ENCODE measurements at places on chromosomes 2 and 18.

DNA sequence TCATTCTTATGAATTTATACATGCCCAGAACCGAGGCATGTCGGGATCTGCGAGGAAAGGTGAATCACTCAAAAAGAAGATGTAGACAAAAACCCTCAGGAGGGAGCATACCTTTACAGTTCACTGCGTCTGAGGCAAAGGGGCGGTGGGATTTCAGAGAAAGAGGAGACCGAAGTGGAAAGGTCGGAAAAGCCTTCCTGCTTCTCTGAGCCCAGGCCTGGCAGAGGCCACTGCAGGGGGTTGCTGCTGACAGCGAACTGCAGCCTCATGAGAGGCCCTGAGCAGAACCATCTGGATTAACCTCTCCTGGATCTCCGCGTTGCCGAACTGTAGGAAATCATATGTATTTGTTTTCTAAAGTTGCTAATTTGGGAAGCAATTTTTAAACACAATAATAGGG lies 713.1 kb upstream of the SOX11 start:
- peak; percentile 13 for DNase-seq

DNA sequence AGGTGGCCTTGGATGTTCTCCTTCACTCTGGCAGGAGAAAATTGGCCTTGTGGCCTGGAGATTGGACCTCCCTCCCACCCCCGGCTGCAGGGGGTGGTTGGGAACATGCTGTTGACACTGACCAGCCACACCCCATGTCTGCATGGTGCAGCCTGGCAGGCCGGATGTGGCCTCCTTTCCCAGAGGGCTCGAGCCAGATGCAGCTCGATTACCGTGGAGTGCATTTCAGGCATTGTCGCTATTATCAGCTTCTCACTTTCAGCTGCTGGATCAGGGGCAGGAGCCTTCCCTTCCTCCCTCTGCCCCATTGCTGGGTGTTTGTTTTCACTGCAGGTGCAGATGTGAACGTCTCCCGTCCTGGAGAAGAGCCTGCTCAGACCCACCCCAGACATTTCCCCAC lies 211.0 kb upstream of the SIX2 start:
- no peak for DNase-seq

DNA sequence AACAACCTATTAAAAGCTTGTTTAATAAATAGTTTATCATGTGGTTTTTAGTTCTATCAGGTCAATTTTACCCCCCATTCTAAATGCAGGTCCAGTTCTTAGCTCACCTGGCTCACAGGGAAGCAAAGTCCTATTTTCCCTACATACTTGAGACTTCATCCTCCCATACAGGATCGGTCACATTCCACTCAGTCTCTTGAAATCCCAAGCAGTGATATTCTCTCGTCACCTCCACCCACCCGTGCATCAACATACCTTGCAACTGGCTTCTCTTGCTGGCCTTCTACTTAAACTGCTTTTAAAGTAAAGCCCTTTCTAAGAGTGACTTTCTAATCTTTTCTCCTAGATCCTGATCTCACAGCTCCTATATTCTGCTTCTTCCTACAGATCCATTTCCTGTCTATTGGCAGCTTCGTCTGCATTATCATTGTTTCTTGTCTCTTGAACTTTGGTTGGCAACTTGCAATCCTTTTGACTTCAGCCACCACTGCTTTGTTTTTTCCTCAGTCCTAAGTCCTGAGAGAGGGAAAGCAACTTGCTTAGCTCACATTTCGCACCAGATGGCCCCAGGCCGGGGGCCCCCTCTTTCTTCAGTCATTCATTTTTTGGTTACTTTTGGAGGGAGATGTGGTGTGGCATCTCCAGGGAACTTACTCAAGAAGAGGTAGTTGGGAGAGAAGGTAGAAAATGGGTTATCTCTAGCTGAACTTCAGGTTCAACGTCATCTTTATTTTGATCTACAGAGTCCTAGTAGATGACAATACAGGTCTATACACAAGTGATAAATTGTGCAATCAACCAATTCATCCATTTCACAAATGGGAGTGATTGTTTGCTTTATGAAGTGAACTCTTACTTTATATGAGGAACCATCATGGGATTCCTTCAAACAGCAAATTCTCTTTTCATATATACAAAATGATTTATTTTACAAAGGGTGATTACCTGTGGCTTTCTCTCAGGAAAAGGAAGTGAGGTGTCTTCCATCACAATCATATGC lies 23.9 kb upstream of the NCOA1 start:
- no peak for DNase-seq

DNA sequence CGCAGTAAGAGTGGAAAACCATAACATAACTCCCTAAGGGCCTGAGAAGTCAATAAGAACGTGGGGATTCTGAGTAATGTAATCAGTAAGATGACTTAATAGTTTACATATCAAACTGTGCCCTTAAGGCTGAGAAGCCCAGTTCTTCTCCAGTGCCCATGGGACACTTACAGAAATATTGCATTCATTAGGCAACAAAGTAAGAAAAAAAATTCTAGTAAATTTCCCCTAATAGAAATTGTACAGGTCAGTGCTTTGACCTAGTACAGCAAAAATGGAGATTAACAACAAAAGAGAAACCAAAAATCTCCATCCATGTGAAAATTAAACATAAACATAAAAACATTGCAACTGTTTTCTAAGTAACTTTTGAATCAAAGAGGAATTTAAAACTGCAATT lies 139.8 kb upstream of the HS6ST1 start:
- DNase-seq = no peak

DNA sequence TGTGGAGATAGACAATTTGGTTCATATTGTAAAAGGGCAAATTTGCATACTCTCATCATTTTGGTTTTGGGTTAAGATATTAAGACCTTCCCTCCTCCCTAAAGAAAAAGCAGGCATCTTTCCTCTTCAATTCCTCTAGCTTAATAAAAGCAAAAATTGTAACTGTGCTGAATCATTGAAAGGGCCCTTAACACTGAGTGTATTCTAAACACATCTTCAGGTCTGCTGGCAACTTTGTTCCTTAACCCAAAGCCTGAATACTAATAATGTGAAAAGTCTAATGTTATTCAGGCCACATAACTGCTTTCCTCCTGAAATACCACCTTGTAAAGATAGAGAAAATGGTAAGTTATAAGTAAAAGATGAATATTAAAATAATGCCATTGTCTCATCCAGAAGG lies 1200.5 kb upstream of the FAM98A start:
- DNase-seq = no peak

- no peak for DNase-seq
Observed at GRCh38 chr18:76817888-76818611, 4.3 kb upstream of the ZNF236 start.

DNA sequence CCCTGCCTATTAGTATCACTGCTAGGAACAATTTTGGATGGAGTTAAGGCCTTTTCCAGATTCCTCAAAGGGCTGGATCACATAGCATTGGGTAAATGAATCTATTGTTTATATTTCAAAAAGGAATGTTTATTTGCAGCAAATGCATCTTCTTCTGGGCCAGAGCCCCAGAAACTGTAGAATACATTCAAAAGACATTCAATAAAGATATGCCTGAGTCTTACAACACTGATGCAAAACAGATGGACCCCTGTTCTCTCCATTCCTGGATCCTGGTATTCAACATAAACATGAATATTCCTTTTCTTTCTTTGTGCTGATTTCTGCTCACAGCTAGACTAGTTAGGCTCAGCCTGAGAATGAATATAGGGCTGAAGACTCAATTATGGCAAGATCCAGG lies 227.2 kb upstream of the KLHL29 start:
- DNase-seq = peak; percentile 80

GRCh38 chr2:233672886-233673285 lies 1.2 kb downstream of the UGT1A9 start:
- DNase-seq = no peak

Measured in left lung (tissue), 14 donors.